ENCODE measurements at places on chromosomes 7 and 10. TPM values are rescaled to one million over a fixed set of nuclear protein-coding genes. Genes with fewer than 3 reads are reported as not detected.

GRCh38 chr10:27558612-27559020 lies 54.5 kb downstream of the RAB18 start:
- H3K36me3 ChIP-seq, result no peaks in the 10 kb centered on the region
- DNase-seq, result peak; percentile 29
- no peak overlapping the region for H3K4me3 ChIP-seq
- H3K4me1 ChIP-seq, result no peaks in the 10 kb centered on the region
- no peak overlapping the region for H3K27ac ChIP-seq
- H3K27me3 ChIP-seq, result no peaks in the 10 kb centered on the region

MYOZ1 gene
- 805 TPM for total RNA-seq

DNA sequence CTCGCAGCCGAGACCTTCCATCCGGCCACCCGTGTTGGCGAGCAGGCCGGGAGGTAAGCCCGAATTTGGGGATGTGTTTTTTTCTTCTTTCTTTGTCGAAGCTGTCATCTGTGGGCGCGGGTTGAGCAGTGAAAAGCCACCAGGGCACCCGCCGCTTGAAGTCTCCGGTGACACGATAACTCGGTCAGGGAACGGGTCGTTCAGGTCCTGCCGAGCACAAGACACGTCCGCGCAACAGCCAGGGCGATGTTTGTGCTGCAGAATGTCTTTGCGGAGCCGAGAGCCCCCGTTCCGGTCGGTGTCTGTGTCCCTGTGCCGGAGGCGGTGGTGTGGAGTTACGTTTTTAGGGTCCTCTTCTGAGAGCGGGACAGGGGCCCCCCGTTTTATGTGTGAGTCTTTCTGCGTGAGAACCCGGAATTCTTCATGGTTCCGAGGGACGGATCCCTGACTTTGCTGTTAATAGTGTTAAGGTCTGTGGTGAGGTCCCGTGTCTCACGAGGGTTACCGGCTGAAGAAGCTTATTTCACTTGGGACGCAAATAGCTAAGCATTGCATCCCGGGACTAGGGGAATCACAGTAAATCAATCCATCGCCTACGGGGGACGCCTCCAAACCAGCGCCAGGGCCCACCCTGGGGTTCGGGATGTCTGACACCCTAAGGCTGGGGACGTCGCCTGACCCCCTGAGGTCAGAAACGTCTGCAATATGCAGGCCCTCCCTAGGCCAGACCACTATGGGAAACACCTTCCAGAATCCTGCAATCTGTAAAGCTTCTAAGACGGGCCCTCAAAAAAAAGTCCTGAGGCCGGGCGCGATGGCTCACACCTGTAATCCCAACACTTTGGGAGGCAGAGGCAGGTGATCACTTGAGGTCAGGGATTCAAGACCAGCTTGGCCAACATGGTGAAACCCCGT lies 99.5 kb downstream of the ELFN1 start:
- H3K4me3 ChIP-seq, result no peak overlapping the region
- DNase-seq, result no peak
- no peaks in the 10 kb centered on the region for H3K36me3 ChIP-seq

GRCh38 chr10:9294132-9294663 lies 1239.7 kb downstream of the GATA3 start:
- no peak overlapping the region for H3K27ac ChIP-seq
- DNase-seq, result no peak
- no peaks in the 10 kb centered on the region for H3K4me1 ChIP-seq
- H3K36me3 ChIP-seq, result no peaks in the 10 kb centered on the region
- H3K4me3 ChIP-seq, result no peak overlapping the region

Measured in psoas muscle (tissue), 8 donors.